ENCODE measurements at places on chromosomes 6 and 20.

DNA sequence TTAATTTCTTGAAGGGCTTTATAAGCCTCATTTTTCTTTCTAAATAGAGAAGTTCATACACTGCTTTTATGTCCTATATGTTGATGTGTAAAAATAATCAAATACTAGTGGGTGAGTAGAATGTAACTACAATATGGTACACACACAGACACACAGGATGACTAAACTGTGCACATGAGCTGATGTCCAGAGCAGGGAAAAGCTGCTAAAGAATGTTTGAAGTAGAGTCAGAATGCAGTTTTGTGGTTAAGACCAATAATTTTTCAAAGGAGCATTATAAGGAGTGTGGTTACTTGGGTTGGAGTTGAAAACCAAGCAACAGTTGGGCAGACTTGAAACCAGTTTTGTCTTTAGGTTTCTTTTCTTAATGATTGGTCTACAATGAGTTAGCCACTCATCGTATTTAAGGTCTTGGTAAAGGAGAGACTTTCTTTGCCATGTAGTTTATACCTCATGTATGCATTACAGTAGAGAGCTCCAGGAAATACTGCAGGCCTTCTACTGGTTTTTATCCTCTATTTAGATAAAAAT lies 196.6 kb downstream of the ESR1 start:
- DNase-seq = no peak

- no peak for DNase-seq
These were observed 10.0 kb upstream of the FAM210B start for GRCh38 chr20:56348746-56349145.

DNA sequence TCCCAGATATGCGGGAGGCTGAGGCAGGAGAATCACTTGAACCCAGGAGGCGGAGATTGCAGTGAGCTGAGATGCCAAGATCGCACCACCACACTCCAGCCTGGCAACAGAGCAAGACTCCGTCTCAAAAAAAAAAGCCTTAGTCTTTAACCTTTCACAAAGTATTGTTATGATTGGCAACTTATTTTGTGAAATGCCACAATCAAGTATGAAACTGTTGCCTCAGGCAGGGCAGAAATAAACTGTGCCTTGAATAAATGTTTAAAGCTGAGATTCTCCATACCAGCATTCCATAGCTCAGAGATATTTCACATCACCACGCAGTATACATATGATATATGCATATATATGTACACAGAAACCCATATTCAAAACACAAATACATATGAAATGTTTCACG lies 120.1 kb upstream of the CCDC28A start:
- DNase-seq = no peak

- DNase-seq = no peak
These were observed 334.3 kb downstream of the CDKAL1 start for GRCh38 chr6:20868397-20869096.

GRCh38 chr6:111871207-111871606 lies 2.0 kb downstream of the FYN start:
- no peak for DNase-seq

DNA sequence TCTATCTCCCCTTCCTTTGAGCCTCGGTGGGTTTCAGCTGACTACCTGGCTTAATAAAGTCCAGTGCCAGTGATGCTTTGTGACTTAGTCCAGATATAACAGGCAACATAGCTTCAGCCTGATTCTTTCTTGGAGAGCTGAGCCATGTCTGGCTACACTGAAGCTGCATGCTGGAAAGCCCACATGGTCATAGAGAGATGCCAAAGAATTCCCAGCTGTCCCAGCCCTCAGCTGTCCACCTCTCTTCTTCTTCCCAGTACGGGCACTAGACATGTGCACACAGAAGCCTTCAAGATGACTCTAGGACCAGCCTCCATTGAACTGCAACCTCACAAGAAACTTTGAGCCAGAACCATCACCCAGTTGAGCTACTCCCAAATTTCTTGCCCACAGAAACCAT lies 154.1 kb upstream of the MYLIP start:
- DNase-seq = no peak

Data from HS-5 (cell line).